Common myeloid progenitor, CD34-positive (primary cell): ENCODE measurements at places on chromosomes 7 and 10.

DNA sequence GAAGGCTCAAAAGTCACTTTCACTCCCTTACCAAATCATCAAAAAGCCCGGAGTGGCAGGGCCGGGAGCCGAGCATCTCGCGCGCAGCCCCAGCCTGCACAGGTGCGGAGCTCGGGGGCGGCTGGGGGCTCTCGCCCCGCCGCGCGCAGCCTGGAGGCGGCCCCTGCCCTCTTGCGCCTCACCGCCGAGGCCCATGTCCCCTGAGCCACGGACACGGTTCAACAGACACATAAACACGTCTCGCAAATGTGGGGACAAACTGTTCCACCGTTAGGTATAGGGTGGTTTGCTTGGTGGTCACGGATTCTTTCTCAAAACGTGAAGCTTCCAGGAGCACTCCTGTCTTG, 700 bp downstream of the GSAP start:
- DNase-seq: peak; percentile 64

DNA sequence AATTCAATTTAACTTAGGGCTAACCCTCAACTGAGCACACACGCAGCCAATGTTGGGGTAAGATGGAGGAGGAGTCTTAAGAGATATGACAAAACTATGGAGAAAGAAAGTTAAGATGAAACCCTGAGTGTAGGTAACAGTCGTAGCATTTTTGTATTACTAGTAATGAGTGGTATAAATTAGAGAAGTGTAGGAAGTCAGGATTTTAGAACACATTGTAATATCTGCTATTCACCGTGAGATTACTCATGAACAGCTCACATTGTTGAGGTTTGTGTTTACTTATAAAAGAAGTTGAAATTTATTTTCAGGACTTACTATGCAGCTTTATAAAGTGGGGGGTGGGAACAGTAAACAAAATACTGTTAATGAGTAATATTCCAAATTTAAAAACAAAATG, 107.2 kb downstream of the ARHGAP21 start:
- DNase-seq: no peak

- DNase-seq: peak; percentile 49
Measured at GRCh38 chr7:6258440-6259182, 13.8 kb downstream of the CYTH3 start.

- no peak for DNase-seq
Measured at GRCh38 chr7:930975-931758, 23.3 kb downstream of the ADAP1 start.

- DNase-seq: no peak
Measured at GRCh38 chr7:156479596-156479995, 161.0 kb upstream of the RNF32 start.
